ENCODE measurements at places on chromosomes 1 and 21.

DNA sequence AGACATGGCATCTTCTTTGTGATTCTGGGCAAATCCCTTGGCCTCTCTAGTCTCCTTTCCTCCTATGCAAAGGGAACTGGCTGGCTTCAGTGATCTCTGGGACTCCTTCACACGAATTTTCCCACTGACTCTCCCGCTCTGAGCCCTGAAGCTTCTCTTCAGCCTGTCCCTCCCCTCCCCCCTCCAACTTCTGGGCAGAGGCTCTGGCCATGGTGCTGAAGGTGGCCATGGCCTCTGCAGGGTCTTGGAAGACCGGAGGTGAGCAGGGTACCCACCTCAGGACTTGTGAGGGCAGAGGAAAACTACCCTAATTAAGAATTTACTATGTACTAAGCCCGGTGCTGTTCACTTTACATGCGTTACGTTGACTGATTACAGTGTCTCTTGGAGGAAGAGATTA lies 29.4 kb upstream of the POU3F1 start:
- peaks cover 39% of the 10 kb centered on the region for H3K27me3 ChIP-seq
- H3K27ac ChIP-seq, result no peak overlapping the region
- H3K36me3 ChIP-seq, result no peaks in the 10 kb centered on the region
- no peaks in the 10 kb centered on the region for H3K4me1 ChIP-seq
- DNase-seq, result no peak

GRCh38 chr1:50488356-50488755 lies 65.1 kb upstream of the DMRTA2 start:
- H3K27ac ChIP-seq, result no peak overlapping the region
- no peak overlapping the region for H3K4me3 ChIP-seq
- DNase-seq, result no peak
- H3K36me3 ChIP-seq, result peaks cover 78% of the 10 kb centered on the region

DNA sequence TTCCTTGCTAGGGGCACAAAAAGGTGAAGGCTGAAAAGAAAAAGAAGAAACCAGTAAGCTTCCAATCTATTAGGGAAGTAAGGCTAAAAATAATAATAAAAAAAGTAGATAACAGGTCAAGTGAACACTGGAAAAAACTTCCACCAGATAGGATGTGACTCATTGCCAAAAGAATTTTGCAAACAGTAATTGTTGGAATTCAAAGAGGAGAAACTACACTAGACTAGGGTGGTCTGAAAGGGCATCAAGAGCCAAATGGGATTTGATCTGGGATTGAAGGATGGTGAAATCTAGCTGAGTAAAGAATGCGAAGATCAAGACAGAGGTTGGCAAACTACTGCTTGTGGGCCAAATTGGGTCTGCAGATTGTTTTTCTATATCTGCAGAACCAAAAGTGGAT lies 6.0 kb upstream of the ST6GALNAC3 start:
- peaks cover 5% of the 10 kb centered on the region for H3K4me1 ChIP-seq
- H3K36me3 ChIP-seq, result no peaks in the 10 kb centered on the region
- H3K27ac ChIP-seq, result no peak overlapping the region
- peaks cover 3% of the 10 kb centered on the region for H3K27me3 ChIP-seq
- DNase-seq, result no peak
- H3K4me3 ChIP-seq, result no peak overlapping the region

- H3K27me3 ChIP-seq, result no peaks in the 10 kb centered on the region
- no peak overlapping the region for H3K27ac ChIP-seq
- H3K4me3 ChIP-seq, result no peak overlapping the region
- no peaks in the 10 kb centered on the region for H3K4me1 ChIP-seq
- H3K36me3 ChIP-seq, result peaks cover 3% of the 10 kb centered on the region
These were observed 28.5 kb upstream of the KCNE2 start for GRCh38 chr21:34335316-34335715.
